Kidney (tissue), 22 donors: ENCODE measurements at places on chromosomes 13 and 19.
A peak's percentile ranks its signal among the peaks of the same experiment; 100 is the strongest.

DNA sequence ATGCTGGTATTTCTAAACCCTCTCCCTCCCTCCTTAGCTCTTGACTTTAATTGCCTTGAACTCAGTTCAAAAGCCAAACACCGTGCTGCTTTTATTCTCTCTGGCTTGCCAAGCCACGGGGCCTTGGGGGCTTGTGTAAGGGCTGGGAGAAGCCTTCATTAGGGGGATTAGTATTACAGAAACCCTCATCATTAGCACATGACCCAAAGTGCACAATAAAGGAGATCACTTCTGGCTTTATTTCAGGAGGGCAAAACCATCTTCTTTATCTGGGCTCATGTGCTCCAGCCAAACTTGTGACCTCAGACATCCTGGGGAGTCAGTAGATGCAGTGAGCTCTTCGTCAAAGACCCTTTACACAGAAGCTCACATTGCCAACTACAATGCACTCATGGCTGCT, at the start of gene DCT:
DCT (minus strand) TSS at position 67 of the 400 bp plus-strand sequence. CDS start 427 bp downstream, outside the sequence.
- DNase-seq: peak; percentile 7

- no peak for DNase-seq
Measured at GRCh38 chr13:77836423-77836822, 82.2 kb downstream of the EDNRB start.

DNA sequence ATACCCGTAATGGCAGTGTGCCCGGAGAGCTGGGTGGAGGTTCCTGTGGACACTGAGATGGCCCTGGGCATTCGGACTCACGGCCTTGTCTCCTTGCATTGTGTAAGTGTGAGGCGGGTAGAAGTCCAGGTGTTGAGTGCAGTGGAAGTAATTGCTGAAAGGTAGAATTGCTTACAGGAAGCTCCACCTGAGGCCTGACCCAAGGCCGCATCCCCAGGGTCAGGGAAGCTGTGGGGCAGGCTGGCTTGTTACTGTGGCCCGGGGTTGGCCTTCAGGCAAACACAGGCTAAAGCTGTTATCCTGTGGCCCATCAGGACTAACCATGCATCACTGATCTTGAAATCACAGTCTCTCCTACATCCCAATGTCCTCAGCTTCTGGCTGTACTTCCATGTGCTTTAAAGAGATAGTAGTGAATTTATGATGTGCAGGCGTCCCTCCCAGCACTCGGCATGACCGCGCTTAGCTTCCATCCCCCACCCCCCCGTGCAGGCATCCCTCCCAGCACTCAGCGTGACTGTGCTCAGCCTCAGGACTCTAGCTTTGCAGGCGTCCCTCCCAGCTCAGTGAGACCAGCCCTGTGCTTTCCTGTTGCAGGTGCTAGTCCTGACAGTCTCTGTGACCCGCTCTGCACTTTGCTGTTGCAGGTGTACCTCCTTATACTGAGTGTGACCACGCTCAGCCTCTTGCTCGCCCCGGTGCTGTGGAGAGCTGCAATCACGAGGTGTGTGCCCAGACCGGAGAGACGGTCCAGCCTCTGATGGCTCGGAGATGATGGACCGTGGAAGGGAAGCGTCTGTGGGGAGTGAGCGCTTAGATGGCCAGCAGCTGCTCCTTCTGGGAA, 35.6 kb upstream of the TFDP1 start:
- DNase-seq: peak; percentile 68

- DNase-seq: no peak
Measured at GRCh38 chr13:25923217-25924085, 128.4 kb downstream of the SHISA2 start.

DNA sequence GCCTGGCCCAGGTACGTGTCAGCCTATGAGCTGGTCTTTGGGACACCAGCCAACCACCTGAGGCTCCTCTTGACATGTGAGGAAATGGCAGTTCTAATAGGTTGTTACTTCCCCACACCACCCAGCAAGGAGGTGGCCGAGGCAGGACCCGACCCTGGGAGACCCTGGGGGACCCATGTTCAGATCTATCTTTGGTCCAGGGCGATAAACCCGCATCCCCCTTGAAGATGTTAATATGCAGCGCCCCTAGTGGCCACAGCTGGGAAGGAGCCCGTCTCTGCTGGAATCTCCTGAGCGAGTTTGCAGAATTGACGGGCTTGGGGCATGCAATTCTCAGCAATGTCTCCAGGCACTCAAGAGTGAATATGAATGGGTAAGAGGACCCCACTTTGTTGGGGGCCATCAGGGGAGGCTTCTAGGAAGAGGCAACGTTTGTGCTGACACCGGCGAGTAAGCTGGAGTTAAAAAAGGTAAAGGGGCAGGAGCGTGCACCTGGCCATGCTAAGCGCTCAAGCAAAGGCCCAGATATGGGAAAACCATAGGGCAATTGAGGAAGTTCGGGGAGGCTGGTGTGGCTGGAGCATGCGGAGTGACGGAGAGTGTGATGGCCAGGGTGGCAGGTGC, 1.5 kb upstream of the MYO1F start:
- DNase-seq: peak; percentile 84

DNA sequence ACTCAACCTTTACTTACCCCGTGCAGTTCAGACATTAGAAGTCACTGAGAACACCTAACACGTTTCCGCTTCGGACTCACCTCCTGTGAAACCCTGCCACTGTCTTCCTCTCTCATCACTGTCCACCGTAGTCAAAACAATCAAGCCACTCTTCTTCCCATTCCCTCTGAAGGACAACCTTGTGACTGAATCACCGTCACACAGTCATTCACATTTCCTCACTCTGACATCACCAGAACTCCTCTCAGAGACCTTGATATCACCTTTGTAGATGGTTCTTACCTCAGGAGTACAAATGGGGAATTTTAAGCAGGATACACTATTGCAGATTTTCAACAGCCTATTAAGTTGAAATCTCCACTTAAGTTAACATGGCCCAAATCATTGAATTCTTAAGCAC, 1.3 kb upstream of the KBTBD6 start:
- DNase-seq: no peak

DNA sequence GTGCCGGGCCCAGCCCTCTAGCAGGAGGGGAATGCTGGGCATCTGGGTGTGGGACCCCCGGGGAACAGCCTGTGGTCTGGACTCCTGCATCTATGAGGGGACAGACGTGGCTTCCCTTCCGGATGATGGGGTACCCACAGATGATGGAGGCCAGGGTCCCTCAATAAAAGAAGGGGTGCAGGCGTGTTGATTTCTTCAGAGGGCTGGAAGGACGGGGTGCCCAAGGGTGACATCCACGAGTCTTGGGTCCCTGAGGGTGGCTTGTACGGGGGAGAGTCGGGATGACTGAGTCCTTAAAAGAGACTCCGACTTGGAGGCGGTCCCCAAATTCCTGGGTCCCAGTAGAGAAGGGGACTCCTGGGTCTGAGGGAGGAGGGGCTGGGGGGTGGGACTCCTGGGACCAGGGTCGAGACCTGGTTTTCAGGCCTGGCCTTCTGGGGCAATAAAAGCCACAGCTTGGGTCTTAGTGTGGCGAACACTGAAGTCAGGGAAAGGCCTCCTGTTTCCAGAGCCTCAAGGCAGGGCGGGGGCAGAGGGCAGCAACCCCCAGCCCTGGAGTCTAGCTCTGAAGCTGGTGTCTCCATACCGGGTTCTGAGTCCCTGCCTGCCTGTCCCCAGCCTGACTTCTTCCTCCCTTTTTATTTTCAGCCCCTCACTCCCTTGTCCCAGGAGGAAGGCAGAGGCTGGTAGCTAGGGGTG, 459 bp upstream of the GRIN2D start:
- no peak for DNase-seq

DNA sequence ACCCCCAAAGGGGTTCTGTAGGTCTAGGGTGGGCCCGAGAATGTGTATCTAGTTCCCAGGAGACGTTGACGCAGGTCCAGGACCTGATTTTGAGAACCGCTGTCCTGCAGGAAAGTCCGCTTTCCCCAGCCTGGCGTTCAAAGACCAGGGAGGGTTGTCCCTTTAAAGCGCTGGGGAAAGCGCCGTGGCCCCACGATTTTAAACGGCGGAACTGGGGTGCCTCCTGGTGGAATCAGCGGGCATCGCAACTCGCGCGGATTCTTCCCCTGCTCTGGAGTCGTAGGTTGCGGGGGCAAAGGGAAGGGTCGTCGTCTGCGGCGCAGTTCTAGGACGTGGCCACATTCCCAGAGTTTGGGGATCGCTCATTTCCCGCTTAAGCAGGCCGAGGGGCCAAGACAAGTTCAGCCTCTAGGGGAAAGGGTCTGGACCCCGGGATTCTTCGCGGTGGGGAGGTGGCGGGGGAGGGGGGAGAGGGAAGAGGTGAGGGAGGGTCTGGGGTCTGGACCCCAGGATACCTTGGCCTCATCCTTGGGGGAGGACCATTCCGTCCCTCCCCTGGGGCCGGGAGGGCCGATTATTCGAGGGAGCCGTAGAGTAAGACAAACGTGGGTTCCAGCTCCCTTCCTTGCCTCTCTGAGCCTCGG, 7.7 kb downstream of the PNMA8B start:
- DNase-seq: peak; percentile 91

- DNase-seq: peak; percentile 63
Measured at GRCh38 chr19:50460161-50460765, 16.0 kb upstream of the EMC10 start.

DNA sequence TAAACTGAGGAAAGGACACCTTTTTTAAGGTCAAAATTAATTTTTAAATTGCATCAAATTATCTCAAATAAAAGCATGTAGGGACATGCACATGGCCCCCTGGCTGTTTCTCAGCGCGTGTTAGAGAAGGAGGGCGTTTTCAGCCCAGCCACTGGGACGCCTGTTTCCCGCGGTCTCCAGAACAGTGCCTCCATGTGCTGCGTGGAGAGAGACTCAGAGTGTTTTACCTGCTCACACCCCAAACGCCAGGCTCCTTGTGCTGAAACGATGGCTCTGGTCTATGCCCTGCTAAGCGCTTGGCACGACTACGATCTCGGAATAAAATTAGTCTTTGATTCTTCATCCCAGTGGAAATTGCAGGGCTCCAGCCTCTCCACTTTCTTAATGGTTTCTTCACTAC, 20.0 kb upstream of the SPACA7 start:
- no peak for DNase-seq

- DNase-seq: no peak
Measured at GRCh38 chr13:21528616-21529015, 69.5 kb upstream of the ZDHHC20 start.

DNA sequence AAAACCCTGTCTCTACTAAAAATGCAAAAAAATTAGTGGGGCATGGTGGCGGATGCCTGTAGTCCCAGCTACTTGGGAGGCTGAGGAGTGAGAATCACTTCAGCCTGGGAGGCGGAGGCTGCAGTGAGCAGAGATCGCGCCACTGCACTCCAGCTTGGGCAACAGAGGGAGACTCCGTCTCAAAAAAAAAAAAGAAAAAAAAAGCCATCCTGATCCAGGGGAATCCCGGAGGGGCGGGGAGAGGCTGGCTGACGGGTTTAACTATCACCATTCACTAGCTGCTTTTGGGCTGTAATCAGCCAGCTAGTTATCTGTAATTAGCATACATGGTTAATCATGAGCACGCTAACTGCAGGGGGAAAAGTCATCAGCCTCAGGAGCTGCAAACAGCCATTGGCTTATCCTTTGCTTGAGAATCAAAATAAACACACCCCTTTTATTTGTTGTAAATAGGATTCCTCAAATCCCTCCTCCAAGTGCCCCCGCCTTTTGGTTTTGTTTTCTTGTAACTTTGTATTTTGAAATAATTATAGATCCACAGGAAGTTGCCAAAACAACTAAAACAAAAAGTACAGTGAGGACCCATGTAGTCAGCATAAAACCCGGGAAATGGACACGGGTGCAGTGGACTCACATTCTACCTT, 9.6 kb downstream of the FSD1 start:
- DNase-seq: no peak

- DNase-seq: no peak
Measured at GRCh38 chr19:43406297-43406696, 8.4 kb upstream of the TEX101 start.

DNA sequence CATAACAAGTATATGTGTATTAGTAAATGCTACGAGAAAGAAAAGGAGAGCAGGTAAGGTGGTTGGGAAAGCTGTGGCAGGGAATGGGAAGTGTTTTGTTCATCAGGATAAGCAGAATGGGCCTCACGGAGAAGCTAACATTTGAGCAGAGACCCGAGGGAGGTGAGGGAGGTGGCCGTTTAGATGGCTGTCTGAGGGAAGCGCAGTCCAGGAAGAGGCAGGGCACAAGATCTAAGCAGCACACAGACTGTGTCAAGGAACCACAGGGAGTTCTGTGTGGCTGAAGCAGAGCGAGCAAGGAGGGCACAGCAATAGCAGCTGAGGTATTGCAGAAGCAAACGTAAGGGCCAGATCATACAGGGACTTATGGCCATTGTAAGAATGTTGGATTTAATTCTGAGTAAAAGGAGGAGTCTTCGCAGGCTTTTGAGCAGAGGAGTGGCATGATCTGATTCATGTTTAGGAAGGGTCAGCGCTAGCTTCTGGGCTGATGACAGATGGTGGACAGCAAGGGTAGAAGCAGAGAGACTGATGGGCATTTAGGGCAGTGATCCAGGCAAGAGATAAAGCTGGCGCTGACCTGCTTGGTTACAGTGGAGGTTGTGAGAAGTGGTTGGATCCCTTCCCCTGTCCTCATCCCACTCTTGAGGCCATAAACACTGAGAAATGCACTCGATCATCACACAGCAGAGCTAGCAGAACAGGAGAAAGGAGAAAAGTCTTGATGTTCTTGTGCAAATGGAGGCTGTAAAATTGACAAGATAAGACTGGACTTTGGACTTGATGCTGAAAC, 199.9 kb downstream of the LACC1 start:
- DNase-seq: no peak

GRCh38 chr13:72617186-72617585, 110.2 kb downstream of the MZT1 start:
- no peak for DNase-seq

GRCh38 chr13:31982540-31982939, 49.0 kb upstream of the FRY start:
- DNase-seq: no peak

- DNase-seq: no peak
Measured at GRCh38 chr13:51590231-51590970, 6.1 kb downstream of the WDFY2 start.

GRCh38 chr13:56189439-56189838, 951.3 kb upstream of the PRR20A start:
- no peak for DNase-seq

GRCh38 chr19:28828276-28828870, 384.6 kb downstream of the UQCRFS1 start:
- no peak for DNase-seq

DNA sequence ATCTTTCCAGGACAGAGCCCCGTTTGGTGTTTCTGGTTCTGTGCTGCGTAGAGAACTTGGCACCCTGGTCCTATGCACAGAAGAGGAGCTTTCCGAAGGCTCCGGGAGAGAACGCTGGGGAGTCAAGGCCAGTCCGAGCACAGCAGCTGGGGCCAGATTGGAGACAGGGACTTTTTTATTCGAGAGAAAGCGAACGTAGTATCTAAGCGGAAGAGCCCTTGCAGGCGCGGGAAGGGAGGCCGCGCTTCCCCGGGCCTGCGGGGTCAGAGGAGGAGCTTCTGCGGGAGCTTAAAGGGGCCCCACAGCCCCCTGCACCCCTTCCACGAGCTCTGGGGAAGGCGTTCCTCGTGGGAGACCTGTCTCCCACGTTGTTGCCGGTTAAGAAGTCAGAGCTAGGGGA, 48.6 kb upstream of the ARHGEF7 start:
- peak; percentile 13 for DNase-seq
